ENCODE measurements at places on chromosomes 12 and 14.
A peak's percentile ranks its signal among the peaks of the same experiment; 100 is the strongest.

DNA sequence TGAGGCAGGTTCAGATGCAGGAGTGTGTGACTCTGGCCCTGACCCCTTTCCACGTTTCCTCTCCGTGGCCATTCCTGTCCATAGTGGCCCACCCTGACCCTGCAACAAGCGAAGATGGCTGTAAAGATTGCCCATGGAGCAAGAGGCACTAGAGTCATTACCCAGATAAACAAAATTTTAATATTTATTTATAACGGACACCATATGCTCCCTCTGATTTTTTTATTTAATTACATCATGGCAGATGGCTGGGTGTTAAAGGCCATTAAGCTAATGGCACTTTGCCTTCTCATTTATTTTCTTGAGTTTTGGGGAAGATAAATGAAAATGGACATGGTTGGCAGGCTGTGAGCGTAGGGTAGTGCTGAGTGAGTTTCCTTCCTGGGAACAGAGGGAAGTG is 58.7 kb downstream of the WSCD2 start:
- DNase-seq, result peak; percentile 91

DNA sequence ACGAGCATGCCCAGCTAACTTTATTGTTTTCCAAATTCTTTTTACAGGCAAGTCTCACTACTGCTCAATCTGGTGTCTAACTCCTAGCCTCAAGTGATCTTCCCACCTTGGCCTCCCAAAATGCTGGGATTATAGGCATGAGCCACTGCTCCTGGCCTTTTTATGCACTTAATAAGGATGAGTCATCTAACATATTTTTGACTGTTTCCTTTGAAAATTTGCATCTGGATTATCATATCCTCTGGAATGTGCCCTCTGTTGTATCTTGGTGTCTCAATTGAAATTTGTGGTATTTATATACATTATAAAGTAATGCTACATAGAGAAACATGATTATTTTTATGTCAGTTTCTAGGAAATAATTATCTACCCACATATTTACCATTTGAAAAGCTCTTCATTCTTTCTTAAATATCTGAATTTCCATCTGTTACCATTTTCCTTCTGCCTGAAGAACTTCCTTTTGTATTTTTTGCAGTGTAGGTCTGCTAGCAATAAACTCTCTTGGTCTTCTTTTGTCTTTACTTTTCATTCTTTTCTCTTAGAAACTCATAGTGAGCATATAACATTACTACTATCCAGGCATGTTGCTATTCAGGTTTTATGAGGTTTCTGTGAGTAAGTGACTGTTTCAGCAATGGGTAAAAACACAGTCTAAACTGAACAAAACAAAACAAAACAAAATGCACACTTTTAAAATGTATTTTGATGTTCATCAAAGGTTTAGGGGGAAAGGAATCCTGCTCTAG is 52.8 kb upstream of the CNOT2 start:
- DNase-seq, result no peak

- no peak for DNase-seq
Observed at GRCh38 chr12:69102856-69103255, 136.5 kb upstream of the CPSF6 start.

- DNase-seq, result no peak
Observed at GRCh38 chr12:92124689-92125029, 21.0 kb downstream of the BTG1 start.

GRCh38 chr14:54259821-54260220 is 137.0 kb upstream of the CDKN3 start:
- DNase-seq, result no peak

DNA sequence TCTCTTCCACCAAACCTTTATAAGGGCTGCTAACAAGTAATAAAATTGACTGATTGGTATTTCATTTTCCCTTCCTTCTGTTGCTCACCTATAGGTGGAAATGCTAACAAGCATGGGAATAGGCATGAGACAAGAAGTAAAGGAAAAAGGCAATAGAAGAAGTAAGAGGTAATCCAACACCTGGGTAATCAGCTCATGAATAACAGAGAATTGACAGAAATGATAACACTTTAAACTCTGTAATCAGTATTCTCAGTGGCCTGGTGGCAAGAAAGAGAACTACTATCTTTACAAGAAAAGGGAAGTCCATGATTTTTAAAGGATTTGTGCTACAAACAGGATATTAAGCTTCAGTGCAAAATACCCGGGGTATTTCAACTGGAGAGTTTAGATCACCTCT is 737.8 kb downstream of the RERGL start:
- no peak for DNase-seq

DNA sequence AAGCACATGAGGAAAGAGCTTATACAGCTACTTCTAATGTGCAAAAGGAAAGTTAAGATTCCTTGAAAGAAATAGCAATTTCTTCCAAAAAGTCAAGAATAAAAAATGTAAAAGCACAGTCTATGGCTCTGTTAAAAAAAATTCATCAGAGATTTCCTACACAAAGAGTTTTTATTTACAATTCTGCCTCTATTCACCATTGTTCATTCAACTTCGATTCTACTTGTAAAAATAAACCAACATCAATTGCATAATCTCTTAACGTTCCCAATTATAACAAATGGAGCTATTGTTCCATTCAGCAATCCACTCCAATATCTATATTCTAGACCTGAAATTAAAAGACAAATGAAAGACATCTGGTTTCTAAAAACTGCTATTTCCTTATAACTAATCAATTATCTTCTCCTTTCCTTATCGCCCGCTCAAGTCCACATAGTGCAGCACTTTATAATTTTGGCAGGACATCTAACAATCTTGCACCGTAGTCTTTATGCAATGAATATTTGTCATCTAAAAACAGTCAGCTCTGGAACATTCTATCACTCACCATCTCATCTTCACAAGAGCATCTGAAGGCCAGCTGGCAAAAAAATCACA is 6.2 kb downstream of the EIF2S3B start:
- DNase-seq, result no peak

DNA sequence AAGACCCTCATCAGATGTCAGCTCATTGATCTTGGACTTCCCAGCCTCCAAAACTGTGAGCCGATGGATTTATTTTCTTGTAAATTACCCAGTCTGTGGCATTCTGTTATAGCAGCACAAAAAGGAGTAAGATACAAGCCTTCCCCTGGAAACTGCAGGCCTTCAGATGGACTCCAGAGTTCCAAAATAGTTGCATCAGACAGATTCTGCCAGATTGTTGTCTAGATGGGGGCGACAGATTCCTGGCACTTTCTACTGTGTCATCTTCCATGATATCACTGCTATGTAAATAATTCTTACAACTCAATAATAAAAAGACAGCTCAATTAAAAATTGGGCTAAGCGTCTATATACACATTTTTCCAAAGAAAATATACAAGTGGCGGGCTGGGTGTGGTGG is 17.2 kb upstream of the MARK3 start:
- DNase-seq, result no peak

GRCh38 chr14:55523321-55523720 is 56.7 kb upstream of the KTN1 start:
- no peak for DNase-seq

DNA sequence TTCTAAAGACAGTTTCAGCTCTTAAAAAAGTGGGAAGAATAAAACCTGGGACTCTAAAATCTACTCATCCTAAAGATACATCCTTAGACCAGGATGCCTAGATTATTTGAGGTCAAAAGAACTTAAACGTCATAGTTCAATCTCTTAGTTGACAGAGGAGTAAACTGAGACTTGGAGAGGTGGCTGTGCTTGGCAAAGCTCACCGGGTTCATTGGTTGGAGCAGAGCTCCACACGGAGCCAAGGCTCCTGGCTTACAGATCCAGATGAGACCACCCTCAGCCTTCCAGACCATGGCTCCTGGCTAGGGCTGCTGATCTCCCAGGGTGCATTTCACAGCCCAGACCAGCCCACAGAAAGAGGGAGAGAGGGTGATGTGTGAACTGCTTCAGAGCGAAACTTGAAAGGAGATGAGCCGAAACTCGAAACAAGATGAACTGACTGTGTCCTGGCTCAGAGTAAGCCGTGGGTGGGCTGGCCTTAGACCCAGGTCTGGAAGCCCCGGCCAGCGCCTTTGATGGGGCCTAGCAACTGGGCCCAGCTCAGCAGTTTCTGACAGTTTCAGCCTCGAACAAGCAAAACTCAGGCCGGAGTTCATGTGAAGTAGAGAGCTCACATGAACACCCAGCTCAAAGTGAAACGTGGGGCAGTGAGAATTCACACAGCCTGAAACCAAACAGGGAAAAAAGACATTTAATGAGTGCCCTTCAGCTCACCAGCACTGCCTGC is 1044.8 kb downstream of the BCL11B start:
- no peak for DNase-seq

- no peak for DNase-seq
Observed at GRCh38 chr14:26330982-26331381, 266.9 kb downstream of the NOVA1 start.

- DNase-seq, result no peak
Observed at GRCh38 chr12:89779090-89779489, 70.5 kb upstream of the ATP2B1 start.

GRCh38 chr14:70934502-70935134 is 27.4 kb downstream of the PCNX1 start:
- no peak for DNase-seq

GRCh38 chr14:89418976-89419375 is 1.9 kb upstream of the FOXN3 start:
- no peak for DNase-seq

GRCh38 chr12:6346235-6346832 is 4.5 kb upstream of the TNFRSF1A start:
- no peak for DNase-seq

DNA sequence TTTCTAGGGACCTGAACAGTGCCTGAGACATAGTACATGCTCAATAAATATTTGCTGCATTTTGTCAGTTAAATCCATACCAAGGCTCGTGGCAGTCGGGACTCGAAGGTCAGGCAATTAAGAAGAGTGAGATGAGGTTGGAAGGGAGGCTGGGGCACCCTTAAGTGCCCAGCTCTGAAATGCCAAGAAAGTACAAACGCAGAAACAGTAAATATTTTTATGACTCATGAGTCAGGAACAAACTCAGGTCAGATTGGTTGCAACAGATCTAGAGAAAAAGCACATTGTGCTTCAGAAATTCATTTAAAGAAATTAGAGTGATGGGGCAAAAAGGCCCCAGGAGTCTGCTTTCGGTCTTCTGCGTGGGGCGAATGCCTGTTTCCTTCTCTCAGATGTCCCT is 83.0 kb upstream of the FZD10 start:
- no peak for DNase-seq

GRCh38 chr12:90819709-90820108 is 135.3 kb downstream of the CCER1 start:
- no peak for DNase-seq

DNA sequence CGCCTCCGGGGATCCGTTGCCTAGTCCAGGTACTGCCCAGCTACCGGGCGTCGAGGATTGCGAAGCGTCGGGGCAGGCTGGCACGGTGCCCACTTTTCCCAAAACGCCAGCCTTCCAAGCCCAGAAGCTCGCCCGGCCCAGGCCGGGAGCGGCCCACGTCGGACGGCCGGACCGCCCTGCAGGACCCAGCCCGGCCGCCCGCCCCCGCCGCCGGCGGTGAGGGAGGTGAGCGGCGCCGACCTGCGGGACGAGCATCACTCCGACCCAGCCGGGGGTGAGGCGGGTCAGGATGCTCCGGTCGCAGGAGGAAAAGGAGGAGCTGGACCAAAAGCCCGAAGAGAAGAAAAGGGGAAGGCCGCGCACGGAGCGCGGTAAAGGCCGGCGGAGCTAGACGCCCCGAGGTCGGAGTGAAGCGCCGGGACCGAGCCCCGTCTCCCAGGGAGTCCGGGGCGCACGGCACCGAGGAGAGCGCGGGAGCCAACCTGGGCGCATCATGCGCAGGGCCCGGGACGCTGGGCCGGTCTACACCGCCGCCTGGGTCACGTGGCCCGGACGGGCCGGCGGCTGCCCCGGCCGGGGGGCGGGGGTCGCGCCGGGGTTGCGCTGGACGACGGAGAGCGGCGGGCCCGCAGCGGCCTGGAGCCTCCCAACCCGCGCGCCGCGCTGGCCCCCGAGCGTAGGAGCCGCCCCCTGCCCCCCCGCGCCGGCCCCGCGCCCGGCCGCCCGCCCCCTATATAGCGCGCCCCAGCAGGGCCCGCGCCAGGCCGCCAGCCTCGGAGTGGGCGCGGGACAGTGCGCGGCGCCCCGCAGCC is at the start of gene AQP5:
AQP5 (plus strand) TSS at position 762 of the 812 bp plus-strand sequence. CDS start 146 bp downstream, outside the sequence.
- no peak for DNase-seq

GRCh38 chr14:73710737-73711136 is 3.4 kb downstream of the PNMA1 start:
- DNase-seq, result no peak

- no peak for DNase-seq
Observed at GRCh38 chr14:68470361-68470760, 322.5 kb downstream of the ZFP36L1 start.

DNA sequence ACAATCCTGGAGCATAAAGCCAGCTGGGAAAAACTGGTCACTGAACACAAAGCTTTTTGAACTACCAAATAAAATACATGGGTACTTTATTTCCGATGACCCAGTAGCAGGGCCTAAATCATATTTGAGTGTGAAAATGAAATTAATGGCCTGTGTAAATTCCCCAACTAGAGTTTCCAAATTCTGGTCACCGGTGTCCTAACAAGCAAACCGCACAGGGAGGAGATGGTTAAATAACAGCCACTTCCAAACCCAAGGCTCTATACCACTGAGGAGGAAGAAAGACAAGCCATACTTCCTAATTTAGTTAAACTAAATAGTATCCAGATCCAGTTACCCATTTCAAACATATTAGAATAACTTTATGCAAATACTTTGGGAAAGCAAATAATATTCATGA is 40.1 kb upstream of the DUSP6 start:
- no peak for DNase-seq

DNA sequence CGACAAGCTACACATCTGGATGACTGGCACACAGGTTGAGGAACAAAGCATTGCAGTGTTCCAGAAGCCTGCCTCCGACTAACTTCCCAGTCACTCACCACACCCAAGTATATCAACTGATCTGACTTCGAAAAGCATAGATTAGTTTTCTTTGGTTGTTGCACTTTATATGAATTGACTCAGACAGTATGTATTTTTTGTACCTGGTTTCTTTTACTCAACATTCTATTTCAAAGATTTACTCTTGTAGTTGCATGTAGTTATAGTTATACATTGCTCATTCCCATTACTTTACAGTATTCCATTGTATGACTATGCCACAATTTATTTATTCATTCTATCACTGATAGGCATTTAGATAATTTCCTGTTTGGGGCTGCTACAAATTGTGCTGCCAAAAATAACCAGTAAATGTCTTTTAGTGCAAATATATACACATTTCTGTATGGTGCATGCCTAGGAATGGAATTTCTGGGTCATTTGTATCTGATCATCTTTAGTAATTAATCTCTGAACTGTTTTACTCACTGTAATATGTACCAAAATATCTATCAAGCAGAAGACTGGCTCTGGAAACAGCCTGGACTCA is 17.8 kb downstream of the PLCZ1 start:
- DNase-seq, result no peak

DNA sequence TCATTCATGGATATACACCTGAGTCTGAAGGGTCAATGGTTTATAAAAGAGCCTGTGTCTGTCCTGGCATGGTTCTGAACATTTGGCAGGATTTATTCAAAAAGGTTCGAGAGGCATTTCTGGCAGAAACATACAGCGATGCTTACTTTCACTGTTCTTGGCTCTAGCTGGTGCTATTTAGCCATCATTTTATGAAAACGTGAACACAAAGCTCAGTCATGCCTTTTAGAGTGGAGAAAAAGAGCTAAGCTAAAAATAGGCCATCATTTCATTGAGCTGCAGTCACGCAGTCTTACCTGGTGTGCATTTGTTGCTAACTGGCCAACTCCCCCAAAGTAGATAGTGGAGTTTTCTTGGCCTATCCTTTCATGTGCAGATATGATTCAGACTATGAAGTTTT is 1209.5 kb downstream of the SLC16A7 start:
- no peak for DNase-seq

Measured in cerebellar nuclear complex (tissue), 1 donor.